ENCODE measurements at places on chromosomes 5 and 9. TPM values are rescaled to one million over a fixed set of nuclear protein-coding genes. Genes with fewer than 3 reads are reported as not detected.

DNA sequence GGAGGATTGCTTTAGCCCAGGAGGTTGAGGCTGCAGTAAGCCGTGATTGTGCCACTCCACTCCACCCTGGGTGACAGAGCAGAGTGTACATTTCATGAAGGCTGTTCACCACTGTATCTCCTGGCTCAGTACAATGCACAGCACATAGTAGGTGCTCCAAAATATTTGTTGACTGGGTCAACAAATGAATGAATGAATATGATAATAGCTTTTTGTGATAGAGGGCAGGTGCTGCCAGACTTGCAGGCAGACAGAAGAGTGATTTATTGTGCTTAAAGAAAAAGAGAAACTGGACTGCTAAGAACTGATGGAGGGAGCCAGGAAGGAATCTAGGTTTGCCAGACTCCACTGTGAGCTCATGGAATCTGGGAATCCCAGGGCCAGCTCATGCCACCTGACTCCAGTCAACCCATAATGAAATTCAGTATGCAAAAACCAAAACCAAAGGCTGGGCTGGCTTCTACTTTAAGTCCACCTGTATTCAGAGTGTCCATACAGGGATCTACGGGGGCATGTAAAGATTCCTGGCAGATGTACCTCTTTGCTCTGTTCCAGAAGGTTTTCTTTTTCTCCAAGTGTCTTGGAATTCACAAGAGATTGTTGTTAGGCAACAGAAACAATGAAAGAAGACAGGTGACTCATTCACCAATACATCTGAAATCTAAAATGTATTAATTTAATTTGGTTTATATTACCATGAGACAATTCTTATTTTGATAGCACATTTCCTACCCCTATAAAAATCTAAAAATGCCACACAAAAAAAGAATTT is 15.5 kb upstream of the CTNNA1 start:
- H3K27me3 ChIP-seq = no peaks in the 10 kb centered on the region
- no peaks in the 10 kb centered on the region for H3K36me3 ChIP-seq
- no peak for DNase-seq
- peaks cover 9% of the 10 kb centered on the region for H3K4me1 ChIP-seq

DNA sequence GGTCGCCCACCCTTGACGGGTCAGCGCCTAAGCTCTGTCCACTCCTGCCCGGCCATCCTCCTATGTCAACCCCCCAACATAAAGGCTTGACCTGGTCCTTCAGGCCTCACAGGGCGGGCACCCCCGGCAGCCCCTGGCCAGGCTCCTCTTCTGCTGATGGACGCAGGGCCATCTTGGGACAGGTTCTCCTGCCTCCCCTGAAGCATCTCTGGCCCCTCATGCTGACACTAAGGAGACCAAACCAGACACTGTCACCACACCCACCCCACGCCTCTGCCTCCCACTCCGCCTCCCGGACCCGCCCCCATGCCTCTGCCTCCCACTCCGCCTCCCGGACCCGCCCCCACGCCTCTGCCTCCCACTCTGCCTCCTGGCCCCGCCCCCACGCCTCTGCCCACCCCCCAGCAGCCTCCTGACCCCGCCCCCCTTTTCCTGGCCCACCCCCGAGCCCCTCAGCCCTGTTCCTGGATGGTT is 6.8 kb downstream of the OBP2A start:
- H3K36me3 ChIP-seq = no peaks in the 10 kb centered on the region
- H3K4me1 ChIP-seq = no peaks in the 10 kb centered on the region
- no peak for DNase-seq
- H3K27me3 ChIP-seq = no peaks in the 10 kb centered on the region
- no peak overlapping the region for H3K4me3 ChIP-seq
- no peak overlapping the region for H3K27ac ChIP-seq

GRCh38 chr9:111180811-111181210 is 142.5 kb upstream of the LPAR1 start:
- no peaks in the 10 kb centered on the region for H3K36me3 ChIP-seq
- H3K27ac ChIP-seq = no peak overlapping the region
- H3K27me3 ChIP-seq = no peaks in the 10 kb centered on the region

- H3K36me3 ChIP-seq = no peaks in the 10 kb centered on the region
- no peak for DNase-seq
- H3K4me3 ChIP-seq = no peak overlapping the region
- peaks cover 1% of the 10 kb centered on the region for H3K4me1 ChIP-seq
These were observed 63.7 kb downstream of the LMX1B start for GRCh38 chr9:126677188-126678084.

GRCh38 chr5:137995077-137995748 is 37.7 kb downstream of the FAM13B start:
- H3K27ac ChIP-seq = no peak overlapping the region
- DNase-seq = no peak
- H3K4me3 ChIP-seq = no peak overlapping the region

DNA sequence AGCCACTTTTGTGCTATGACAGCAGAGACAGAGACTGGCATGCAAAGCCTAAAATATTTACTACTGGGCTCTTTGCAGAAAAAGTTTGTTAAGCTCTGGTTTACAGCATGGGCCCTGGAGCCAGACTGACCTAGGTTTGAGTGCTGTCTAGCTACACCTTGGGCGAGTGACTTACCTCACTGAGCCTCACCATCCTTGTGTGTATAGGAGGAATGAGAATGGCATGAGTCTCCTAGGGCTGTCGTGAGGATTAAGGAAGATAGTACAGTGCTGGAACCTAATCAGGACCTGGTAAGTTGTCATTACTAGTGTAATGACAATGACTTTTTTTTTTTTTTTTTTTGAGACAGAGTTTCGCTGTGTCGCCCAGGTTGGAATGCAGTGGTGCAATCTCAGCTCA is 65.2 kb downstream of the MSX2 start:
- no peaks in the 10 kb centered on the region for H3K27me3 ChIP-seq
- no peak for DNase-seq
- no peaks in the 10 kb centered on the region for H3K36me3 ChIP-seq
- H3K4me1 ChIP-seq = peaks cover 5% of the 10 kb centered on the region
- no peak overlapping the region for H3K4me3 ChIP-seq

DNA sequence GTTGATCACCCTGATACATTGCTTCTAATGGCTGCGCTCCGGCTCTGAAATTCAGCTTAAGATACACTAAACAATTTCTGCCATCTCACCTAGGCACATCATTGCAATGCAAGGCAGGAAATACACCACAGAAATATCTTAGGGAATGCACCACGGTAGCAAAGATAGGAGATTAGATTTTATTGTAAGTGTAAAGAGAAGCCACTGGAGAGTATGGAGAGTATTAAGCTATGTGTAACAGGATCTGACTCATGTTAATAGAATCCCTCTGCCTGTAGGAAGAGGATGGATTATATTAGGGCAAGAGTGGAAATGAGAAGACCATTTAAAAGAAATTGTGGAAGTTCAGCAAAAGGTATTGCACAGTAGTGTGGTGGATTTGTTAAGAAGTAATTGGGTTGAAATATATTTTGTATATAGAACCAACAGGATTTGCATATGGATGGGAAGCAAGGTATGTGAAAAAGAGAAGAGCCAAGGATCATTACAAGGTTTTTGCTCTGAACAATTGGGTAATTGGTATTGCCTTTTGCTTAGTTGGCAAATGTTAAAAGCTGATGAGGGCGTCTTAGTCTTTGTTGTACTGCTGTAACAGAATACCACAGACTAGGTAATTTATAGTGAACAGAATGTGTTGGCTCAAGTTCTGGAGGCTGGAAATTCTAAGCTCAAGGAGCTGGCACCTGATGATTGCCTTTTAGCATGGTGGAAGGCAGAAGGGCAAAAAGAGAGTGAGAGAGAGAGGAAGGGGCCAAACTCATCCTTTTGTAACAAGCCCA is 636.1 kb downstream of the PSAT1 start:
- H3K27me3 ChIP-seq = no peaks in the 10 kb centered on the region
- no peak overlapping the region for H3K4me3 ChIP-seq
- peaks cover 9% of the 10 kb centered on the region for H3K4me1 ChIP-seq
- H3K27ac ChIP-seq = no peak overlapping the region
- no peak for DNase-seq

AHRR gene
- total RNA-seq = 0.33 TPM

DNA sequence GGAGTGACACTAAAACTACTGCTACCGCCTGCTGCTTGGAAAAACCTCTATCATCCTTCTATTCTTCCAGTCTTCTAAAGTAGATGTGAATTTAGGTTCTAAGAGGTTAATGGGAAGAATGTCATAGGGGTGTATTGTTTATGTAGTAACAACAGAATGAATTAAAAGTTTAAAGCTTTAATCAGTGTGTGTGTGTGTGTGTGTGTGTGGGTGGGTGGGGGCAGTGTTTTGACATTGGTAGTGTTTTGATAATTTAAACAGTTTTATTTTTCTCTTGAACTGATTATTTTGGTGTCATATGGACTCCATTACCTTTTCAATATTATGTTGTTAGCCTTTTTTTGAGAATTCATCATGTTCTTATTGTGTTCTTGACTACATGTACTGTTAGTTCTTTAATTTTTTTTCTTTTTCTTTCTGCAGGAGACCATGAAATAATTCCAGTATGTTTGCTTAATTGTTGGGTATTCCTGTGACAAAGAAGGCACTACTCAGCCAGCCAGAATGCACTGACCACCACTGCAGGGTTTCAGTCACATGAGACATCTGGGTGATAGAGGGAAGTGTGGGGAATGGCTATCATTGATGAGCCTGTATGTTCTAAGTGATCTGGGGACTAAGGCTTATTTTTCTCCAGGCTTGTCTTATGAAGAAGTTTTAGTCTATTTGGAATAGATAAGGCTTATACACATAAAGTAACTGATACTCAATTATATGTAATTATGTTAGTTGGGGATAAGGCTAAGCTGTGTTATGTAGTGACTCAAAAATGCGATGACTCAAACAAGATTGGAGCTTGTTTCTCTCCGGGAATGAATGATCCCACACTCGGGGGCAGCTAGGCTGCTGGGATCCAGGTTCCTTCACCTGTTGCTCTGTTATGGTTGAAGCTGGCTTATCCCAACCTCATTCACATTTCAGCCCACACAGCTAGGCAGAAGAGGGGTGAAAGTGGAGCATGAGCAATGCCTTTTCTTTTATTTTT is 50.2 kb upstream of the ACTBL2 start:
- H3K27me3 ChIP-seq = no peaks in the 10 kb centered on the region
- no peak for DNase-seq
- no peaks in the 10 kb centered on the region for H3K4me1 ChIP-seq
- no peak overlapping the region for H3K27ac ChIP-seq
- no peak overlapping the region for H3K4me3 ChIP-seq
- H3K36me3 ChIP-seq = no peaks in the 10 kb centered on the region
